ENCODE measurements at places on chromosomes 16 and 17.

DNA sequence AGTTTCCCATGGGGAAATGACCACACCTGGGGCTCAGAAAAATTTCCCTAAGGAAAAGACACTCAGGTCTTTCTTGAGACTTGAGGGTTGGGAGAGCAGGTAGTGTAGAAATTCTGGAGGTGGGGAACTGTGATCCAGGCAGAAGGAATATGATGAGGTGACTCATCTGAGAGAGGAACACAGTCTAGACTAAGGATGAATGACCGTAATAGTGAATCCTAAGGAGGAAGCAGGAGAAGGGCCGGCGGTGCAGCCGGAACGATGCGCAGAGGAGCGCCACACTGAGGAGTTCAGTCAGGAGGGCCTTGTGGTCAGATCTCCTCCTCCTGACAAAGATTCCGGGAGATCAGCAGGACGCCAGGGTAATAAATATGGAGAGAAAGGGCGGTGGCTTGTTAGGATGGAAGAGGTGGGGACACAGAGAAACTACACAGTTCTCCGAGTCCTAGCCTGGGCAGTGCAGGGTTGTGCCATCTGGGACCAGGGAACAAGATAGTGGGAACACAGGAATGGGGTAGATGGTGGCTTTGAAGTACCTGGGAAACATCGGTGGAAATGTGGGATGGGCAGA is 135.6 kb downstream of the PARN start:
- DNase-seq, result no peak

DNA sequence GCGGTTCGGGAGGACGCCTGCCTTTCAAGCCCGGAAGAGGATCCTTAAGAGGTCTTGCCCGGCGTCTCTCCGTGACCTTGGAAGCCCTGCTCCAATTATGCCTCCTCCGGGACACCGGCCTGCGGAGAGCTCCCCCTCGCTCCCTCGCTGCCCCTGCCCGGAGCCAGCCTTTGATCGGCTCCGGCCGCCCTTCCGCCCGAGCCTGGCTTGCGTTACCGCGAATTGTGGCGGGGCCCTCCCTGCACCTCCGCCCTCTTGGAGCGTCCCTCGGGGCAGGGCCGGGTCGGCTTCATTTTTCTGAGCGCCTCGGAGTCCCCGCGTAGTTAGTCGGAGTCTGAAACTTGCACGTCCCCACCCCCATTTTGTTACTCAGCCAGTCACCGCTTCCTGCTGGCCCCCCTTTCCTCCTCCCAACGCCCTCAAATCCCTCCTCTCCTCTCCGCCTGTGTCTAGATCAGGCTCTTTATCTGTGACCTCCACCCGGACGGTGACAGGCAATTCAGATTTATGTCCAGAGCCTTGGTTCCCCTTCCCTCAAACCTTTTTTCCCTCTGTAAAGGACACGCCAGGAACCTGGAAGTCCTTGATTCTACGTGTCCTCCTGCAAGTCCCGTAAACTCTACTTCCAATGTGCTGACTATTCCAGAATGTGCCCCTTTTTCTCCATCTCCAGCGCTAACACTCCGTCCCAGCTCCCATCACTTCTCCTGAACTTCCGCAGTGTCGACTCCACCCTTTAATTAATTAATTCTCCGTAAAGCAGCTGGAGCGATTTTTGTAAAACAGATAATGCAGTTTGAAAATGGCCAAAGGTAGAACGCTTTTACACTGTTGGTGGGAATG is 569 bp upstream of the RABEP2 start:
- DNase-seq, result peak; percentile 94

DNA sequence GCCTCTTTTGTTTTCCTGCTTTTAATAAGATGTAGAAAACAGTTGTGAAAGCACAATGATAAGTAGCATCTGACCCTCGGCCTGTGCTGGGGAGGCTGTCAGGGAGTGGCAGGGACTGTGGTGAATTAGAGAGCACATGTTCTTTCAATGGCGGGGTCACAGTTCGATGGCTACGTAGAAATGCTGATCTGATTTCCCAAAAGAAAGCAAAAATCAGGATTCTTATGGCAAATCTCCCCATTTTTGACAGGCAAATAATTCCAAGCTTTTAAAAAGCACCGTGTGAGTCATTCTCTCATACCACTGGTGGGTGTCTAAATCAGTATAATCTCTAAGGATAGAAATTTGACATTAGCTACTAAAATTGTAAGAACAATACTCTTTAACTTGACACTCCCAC is 4.2 kb upstream of the MAPK7 start:
- no peak for DNase-seq

DNA sequence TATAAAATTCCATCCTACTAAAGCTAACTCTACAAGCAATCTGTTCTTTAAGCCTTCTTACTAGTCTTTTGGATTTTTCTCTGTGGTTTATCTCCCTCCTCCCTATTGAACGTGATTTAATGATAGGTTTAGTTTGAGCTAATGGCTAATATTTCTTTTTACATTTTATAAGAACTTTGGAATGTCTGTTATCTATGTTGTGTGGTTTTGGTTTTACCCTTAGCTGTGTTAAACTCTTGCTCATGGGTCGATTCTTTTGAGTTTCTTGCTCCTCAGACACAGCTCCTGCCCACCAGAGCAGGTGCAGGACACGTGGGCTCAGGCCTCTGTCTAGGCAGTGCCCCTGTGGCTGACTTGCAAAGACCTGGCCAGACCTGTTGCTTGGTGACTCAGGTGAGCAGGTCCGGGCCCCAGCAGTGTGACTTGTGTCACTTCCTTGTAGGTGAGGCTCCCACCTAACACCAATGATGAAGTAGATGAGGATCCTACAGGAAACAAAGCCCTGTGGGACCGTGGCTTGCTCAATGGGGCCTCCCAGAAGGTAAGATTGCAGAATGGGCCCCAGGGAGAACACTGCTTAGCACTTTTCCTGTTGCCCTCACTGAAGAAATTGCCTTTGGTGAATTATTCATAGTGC is 45.1 kb downstream of the SF3B3 start:
- DNase-seq, result peak; percentile 22

DNA sequence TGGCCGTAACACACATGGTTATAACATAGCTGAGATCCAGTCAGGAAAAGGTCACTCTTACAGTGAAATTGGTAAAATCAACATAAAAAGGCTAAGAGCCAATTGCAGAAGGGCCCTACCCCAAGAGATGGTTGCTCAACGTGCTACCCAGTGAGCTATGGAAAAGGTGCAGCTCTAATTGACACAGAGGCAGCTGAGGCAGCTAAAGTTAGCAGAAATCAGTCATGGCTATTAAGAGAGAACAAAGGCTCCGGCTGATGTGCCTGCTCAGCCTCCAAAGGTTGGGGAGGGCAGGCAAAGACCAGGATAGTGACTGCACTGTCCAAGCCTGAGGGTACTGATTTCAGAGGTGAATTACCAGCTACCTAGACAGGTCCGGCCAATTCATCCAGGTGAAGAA is 76.5 kb upstream of the ATP2A3 start:
- no peak for DNase-seq

- no peak for DNase-seq
Measured at GRCh38 chr17:6456914-6457687, 12.8 kb downstream of the PIMREG start.

DNA sequence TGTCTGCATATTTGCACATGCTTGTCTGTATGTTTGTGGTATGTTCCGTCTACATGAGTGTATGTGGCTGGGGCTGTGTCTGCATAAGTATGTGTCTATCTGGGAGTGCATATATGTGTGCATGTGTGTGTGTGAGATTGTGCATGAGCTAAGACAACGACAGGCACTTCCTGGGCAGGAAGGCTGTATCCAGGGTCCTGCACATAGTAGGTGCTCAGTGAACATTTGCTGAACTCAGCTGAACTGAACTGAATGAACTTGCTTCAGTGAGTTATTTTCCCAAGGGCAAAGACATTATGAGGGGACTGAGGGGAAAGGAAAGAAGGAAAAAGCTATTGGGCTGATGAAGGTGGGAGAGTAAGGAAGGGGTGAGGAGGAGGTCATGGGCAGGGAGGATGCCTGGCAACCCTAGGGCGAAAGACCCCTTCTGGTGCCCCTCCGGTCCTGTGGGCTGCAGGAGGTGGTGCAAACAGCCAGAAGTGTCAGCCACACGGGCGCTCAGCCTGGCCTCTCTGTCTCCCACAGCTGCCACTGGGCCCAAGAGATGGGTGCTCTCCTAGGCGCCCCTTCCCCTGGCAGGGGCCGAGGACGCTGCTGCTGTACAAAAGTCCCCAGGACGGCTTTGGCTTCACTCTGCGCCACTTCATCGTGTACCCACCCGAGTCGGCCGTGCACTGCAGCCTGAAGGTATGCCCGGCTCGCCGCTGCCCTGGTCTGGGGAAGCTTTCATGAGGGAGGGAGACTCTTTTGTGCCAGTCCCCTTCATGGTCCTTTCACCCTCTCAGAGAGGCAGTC is 29.5 kb downstream of the ARHGAP23 start:
- no peak for DNase-seq

GRCh38 chr17:65049085-65049756 is 7.3 kb downstream of the GNA13 start:
- no peak for DNase-seq

Data from NB4 (cell line).